ENCODE measurements at places on chromosomes 16 and 17. TPM values are rescaled to one million over a fixed set of nuclear protein-coding genes. Genes with fewer than 3 reads are reported as not detected.

The C17orf75 gene
- 16.6 TPM for total RNA-seq

The HSBP1 gene
- total RNA-seq, result 99.9 TPM

The CD300H gene
- not detected for total RNA-seq

The HOXB6 gene
- total RNA-seq, result 3.3 TPM

The RABEP2 gene
- 39.3 TPM for total RNA-seq

The CD7 gene
- not detected for total RNA-seq

The SPNS2 gene
- total RNA-seq, result 45.6 TPM

The DPEP1 gene
- 0.13 TPM for total RNA-seq

The TEX19 gene
- not detected for total RNA-seq

The TBC1D3K gene
- not detected for total RNA-seq

The ABCC6 gene
- total RNA-seq, result 0.13 TPM

The ARL16 gene
- total RNA-seq, result 28.2 TPM

The TCAP gene
- 0.51 TPM for total RNA-seq

The KRTAP4-5 gene
- not detected for total RNA-seq

The ENPP7 gene
- total RNA-seq, result not detected

The ZMYND15 gene
- total RNA-seq, result not detected

Measured in dermis microvascular lymphatic vessel endothelial cell (primary cell).